ENCODE measurements at places on chromosomes 7 and 10.

DNA sequence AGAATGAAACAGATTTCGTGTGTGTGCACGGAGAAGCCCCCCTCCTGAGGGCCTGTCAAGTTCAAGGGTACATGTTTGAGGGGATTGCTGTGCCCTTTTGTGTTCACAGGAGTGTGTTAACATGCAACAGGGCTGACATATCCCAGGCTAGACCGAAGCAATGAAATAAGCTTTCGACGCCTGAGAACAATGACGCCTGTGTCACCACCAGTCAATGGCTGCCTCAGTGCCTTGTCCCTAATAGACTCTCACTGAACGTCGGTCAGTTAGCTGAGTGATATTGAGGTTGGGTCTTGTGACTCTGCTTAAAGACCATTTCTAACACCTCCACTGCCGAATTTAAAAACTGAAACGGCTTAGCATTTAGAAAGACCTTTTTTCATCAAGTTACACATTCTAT, 175.2 kb upstream of the TCF7L2 start:
- DNase-seq = no peak

- DNase-seq = peak; percentile 81
Observed at GRCh38 chr7:150756858-150757257, 19.6 kb downstream of the GIMAP5 start.

GRCh38 chr10:8104005-8104404, 49.5 kb downstream of the GATA3 start:
- no peak for DNase-seq

- DNase-seq = no peak
Observed at GRCh38 chr7:105285118-105285874, 103.4 kb downstream of the SRPK2 start.

GRCh38 chr10:60141896-60142559, 235.7 kb upstream of the CCDC6 start:
- no peak for DNase-seq

DNA sequence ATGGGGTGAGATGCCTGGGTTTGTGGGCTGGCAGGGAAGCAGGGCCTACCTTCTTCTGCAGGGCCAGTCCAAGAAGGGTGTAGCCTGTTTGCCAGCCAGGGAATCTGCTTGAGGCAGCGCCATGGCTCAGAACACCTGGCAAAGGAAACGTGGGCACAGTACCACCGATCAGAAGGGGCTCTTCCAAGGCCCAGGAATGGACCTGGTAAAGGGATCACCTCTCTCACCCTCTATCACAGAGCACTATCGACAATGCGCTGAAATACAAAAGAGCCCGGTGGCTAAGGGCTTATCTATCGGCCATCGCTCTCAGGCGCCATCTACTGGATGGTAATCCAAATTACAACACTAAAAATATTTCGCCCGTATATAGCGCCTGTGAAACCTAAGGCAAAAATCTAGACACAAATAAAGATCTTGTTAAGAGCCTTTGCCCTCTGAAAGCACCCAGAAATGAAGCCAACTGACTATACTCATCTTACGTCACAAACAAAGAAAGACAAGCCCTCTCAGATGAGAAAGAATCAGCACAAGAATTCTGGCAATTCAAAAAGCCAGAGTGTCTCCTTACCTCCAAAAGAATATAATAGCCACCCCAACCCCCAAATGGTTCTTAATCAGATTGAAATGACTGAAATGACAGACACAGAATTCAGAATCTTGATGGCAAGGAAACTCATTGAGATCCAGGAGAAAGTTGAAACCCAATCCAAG, 217.8 kb upstream of the HPS1 start:
- DNase-seq = peak; percentile 51

GRCh38 chr10:11091517-11092102, 73.9 kb downstream of the CELF2 start:
- DNase-seq = no peak
